ENCODE measurements at places on chromosomes 6 and 20.

GRCh38 chr6:72770959-72771358 lies 149.1 kb downstream of the KCNQ5 start:
- DNase-seq: no peak

DNA sequence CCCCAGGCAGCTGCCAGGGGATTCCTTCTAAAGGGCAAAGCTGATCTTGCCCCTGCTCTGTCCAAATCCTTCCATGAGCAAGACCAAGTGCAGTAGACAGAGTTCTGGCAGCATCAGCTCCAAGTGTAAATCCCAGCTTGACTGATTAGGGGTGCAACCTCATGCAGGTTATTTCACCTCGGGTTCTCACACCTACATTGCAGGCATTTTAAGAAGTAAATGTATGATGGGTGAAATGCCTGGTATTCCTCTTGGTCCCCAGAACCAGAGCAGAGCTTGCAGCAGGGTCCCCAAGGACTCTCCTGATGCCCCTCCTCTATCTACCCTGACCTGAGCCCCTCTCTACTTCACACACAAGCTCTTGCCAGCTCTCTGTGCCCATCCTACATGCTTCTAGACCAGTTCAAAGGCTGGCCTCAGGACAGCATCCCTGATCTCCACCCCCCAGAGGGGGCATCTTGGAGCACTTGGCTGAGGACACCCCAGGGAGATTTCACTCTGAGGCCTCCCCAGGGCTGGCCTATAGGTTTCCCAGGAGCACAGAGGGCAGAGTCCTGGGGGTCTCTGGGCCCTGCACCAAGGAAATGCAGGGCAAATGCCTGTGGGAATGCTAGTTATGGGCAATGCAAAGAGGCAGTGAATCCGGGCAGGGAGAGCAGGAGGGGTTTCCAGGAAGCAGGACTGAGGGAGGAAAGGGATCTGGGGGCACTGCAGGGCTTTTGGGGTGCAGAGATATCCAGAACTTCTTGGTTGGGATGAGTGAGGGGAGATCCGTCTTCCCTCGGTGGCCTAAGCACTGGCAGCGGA lies 1.0 kb downstream of the LZTS3 start:
- DNase-seq: no peak

- no peak for DNase-seq
Observed at GRCh38 chr20:2602046-2602735, 50.2 kb upstream of the NOP56 start.

- peak; percentile 55 for DNase-seq
Observed at GRCh38 chr6:63352544-63353285, 32.9 kb upstream of the LGSN start.

GRCh38 chr6:104983776-104984175 lies 26.9 kb downstream of the LIN28B start:
- no peak for DNase-seq

DNA sequence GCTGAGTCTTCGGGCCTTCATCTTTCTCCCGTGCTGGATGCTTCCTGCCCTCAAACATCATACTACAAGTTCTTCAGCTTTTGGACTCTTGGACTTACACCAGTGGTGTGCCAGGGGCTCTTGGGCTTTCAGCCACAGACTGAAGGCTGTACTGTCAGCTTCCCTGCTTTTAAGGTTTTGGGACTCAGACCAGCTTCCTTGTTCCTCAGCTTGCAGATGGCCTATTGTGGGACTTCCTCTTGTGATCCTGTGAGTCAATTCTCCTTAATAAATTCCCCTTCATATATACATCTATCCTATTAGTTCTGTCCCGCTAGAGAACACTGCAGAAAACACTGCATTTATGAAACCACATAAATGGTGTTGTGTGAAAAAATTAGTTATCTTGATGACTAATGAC lies 13.9 kb upstream of the BCLAF1 start:
- DNase-seq: no peak

GRCh38 chr6:88167352-88167937 lies 1.3 kb upstream of the CNR1 start:
- peak; percentile 17 for DNase-seq

- DNase-seq: no peak
Observed at GRCh38 chr6:4942673-4943009, 61.2 kb downstream of the RPP40 start.

GRCh38 chr20:59827138-59828056 lies 106.0 kb downstream of the SYCP2 start:
- no peak for DNase-seq

GRCh38 chr20:48776306-48776705 lies 51.5 kb downstream of the PREX1 start:
- DNase-seq: no peak

DNA sequence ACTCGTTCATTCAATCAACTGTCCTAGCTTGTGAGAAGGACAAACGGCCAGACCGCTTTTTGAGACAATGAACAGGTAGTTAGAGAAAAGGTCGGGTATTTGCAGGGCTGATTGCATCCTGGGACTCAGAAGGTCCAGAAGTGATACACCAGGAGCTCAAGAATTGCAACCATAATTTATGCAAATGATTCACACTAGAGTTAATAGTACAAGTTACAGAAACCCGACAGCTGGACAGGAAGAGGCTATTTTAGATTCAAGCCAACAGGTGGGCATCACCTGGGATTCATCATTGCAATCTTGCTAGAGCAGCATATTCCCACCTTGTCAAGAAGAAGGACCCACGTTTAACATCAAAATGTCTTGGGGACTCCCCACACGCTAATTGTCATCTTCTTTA lies 83.5 kb downstream of the TNFAIP3 start:
- DNase-seq: no peak

All from mesendoderm (in vitro differentiated cells).